ENCODE measurements at places on chromosomes 6 and 20. TPM values are rescaled to one million over a fixed set of nuclear protein-coding genes. Genes with fewer than 3 reads are reported as not detected.

HLA-DRB1 gene
- not detected for total RNA-seq

- no peak for DNase-seq
Observed at GRCh38 chr6:167116109-167116837, 6.6 kb upstream of the CCR6 start.

DSP gene
- 0.07 TPM for total RNA-seq

DNA sequence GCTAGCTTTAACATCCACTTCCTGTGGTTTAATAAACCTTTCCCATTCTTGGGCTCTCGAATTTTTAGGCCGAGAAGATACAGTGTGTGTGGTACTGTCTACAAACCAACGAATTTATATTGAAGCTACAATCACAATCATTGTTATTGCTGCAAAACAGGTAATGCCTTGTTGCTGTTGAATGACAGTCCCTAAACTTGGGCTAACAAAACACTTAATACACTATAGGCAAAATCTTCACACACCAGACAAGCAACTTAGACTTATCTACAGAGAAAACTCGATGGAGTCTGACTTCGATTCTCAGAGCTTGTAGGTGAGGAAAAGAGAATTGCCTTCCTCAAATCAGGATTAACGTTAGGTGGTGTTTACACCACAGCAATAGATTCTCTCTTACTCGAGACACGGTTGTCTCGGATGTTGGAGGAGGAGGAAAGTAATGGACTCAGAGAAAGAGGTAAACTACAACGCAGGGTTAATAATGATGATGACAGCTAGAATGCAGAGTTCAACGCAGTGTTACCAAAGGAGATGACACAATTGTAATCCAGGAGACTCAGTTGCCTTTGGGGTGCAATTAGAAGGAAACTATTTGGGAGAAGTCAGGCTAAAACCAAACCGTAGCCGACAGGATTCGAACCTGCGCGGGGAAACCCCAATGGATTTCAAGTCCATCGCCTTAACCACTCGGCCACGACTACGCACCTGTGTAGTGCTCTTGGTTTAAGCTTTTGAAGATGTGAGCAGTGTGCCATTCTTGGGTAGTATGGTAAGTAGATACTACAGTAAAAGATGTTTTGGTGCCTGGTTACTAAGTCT is 32.5 kb upstream of the ZNF184 start:
- no peak for DNase-seq

GRCh38 chr6:121597654-121598053 is 162.2 kb downstream of the GJA1 start:
- no peak for DNase-seq

KIAA0408 gene
- not detected for total RNA-seq

GRCh38 chr6:170561555-170561954 is 7.4 kb downstream of the TBP start:
- no peak for DNase-seq

DNA sequence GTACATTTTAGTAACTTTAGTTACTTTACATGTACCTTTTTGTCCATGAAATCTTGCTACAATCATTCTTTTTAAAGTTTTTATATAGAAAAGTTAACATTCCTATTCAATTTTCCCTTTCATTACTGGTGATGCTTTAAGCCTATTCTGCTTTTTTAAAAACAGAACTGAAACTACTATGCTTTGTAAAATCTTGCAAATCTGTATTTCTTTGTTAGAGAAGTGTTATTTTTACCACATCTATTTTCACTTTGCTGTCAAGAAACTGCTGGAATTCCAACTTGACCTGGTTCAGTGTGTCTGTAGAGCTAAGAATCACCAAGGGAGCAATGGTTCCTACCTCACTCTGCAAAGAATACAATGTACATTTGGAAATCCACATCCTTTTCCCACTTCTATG is 21.8 kb upstream of the SAMD5 start:
- DNase-seq: no peak

DNA sequence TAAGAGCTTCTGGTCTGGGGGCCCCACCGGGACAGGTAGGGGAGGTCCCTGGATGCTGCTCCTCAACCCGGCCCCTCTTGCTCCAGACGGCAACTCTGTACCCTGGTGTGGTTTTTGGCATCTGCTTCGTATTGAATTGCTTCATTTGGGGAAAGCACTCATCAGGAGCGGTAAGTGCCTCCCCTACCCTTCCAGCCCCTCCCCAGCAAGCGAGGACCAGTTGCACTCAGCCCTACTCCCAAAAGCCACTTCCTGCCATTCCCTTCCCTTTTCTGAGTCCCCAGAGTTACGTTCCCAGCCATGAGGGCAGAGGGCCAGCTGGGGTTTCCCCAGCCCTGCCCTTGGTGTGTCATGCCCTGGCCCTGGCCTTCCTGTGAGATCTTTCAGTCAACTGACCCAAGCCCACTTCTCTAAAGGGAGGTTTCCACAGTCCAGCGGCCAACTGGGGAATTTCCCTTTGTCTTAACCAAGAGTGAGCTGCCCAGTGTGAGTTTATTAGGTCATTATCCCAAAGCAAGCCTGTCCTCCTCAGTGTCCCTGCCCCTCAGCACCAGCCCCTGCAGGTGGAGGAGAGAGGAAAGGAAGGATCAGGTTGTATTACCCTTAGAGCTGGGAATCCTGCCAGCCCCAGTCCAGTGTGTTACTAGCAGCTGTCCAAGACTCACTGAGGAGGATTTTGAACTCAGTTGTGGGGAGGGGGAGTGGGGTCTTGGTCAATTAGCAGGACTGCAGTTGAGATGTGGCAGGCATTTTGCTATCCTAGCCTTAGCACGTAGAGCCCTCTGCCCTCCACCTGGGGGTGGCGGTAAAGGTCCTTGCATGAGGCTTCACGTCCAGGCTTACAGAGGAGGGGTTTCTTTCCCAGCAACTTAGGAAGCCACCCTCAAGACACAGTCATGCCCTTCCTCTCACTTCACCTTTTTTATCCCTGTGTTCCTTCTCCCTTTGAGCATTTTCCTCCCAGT is 45.8 kb downstream of the TM9SF4 start:
- DNase-seq: peak; percentile 57

- no peak for DNase-seq
Observed at GRCh38 chr6:129908356-129908755, 47.2 kb upstream of the TMEM244 start.
